Activated T-cell treated with anti-CD3 and anti-CD28 coated beads, Interleukin-2, amount 50 U/mL, for 72 hours (primary cell): ENCODE measurements at places on chromosomes 6 and 20.

DNA sequence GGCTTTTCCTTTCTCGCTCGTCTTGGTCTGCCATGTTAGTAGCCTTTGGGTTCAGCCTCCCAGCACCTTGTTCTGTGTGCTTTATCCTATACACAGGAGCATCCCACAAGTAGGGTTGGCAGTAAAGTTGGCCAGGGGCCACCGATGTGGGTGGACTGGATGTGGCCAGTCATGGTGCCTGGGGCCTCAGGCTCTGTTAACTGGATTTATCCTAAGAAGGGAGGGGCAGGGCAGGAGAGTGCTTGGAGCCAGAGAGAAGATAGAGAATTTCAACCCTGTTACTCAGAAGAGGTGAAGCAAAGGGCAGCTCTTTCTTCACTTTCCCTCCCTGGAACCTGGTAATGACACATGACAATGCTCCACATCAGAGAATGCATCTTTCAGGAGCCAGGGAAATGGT, 14.1 kb upstream of the SIRPB2 start:
- no peak for DNase-seq
- H3K4me3 ChIP-seq: no peak overlapping the region
- peaks cover 7% of the 10 kb centered on the region for H3K4me1 ChIP-seq
- peaks cover 3% of the 10 kb centered on the region for H3K36me3 ChIP-seq

- H3K27me3 ChIP-seq: no peaks in the 10 kb centered on the region
- H3K4me3 ChIP-seq: no peak overlapping the region
- H3K36me3 ChIP-seq: no peaks in the 10 kb centered on the region
- DNase-seq: no peak
Observed at GRCh38 chr6:98335594-98335993, 498.8 kb upstream of the POU3F2 start.

GRCh38 chr6:154611241-154611640, 100.8 kb upstream of the CNKSR3 start:
- H3K27me3 ChIP-seq: peaks cover 6% of the 10 kb centered on the region
- H3K27ac ChIP-seq: no peak overlapping the region
- H3K4me3 ChIP-seq: no peak overlapping the region
- no peaks in the 10 kb centered on the region for H3K36me3 ChIP-seq
- no peak for DNase-seq

DNA sequence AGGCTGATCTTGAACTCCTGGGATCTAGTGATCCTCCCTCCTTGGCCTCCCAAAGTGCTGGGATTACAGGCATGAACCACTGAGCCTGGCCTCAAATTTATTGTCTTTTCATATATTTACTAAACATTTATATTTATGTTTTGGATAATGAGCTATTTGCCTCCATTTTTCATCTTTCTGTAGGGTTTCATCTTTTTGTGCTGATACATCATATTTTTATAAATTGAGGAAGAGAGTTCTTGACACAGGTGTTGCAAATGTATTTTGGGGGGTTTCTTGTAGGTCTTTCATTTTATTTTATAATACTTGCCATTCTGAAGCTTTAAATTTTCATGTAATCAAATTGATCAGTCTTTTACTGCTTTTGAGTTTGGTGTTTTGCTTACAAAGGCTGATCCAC, 72.4 kb downstream of the L3MBTL3 start:
- H3K36me3 ChIP-seq: peaks cover 8% of the 10 kb centered on the region
- no peak overlapping the region for H3K4me3 ChIP-seq
- DNase-seq: no peak
- no peak overlapping the region for H3K27ac ChIP-seq

DNA sequence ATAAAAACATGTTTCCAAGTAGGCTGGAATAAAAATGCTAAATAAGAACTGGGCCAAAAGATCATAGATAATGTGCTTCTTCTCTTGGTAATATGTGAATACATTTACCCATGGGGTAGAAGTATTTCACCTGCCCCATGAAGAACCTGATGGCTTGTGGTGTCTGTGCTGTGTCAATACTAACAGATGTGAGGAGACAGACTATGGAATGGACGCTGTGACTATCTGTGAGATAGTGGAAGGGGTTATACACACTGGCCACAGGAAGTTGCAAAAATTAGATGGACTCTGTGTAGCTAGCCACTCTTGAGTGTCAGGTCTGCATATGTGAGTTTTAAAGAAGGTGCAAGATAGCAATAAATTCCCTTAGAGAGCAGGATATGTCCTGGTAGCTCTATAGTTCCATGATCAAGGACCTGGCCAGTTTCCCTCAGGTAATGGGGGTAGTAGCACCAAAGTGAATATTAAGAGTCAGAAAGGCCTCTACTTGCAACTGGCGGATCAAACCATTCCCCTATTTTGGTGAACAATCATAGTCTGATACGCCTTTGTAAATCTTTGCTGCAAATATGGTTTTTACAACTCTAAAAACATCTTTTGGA, 48.6 kb downstream of the NEDD9 start:
- no peaks in the 10 kb centered on the region for H3K27me3 ChIP-seq
- peaks cover 19% of the 10 kb centered on the region for H3K36me3 ChIP-seq
- no peak overlapping the region for H3K4me3 ChIP-seq
- H3K4me1 ChIP-seq: no peaks in the 10 kb centered on the region
- H3K27ac ChIP-seq: no peak overlapping the region

DNA sequence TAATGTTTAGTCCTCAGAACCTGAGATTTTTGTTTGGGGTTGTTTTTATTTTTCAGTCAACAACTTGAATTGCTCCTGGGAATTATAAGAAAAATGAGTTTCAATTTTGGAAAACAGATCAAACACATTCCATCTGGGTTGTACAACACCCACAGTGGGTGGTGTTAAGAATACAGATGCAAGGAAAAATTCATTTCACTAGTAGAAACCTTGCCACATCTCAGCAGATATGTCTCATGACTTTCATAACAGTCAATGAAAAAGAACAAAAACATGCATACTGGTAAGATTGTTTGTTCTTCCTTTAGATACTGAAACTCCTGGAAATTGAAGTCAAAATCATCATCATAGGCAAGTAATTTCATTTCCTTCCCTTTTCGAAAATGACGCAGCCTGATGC, 78.9 kb downstream of the MOXD1 start:
- H3K27me3 ChIP-seq: peaks cover 23% of the 10 kb centered on the region
- no peak overlapping the region for H3K4me3 ChIP-seq
- H3K36me3 ChIP-seq: no peaks in the 10 kb centered on the region
- no peaks in the 10 kb centered on the region for H3K4me1 ChIP-seq

GRCh38 chr6:15023448-15023847, 222.4 kb upstream of the JARID2 start:
- H3K36me3 ChIP-seq: peaks cover 2% of the 10 kb centered on the region
- DNase-seq: peak; percentile 80
- peak overlapping the region; percentile 87 for H3K27ac ChIP-seq
- H3K4me1 ChIP-seq: peaks cover 50% of the 10 kb centered on the region
- H3K27me3 ChIP-seq: no peaks in the 10 kb centered on the region

GRCh38 chr20:51611625-51611890, 69.0 kb upstream of the NFATC2 start:
- no peaks in the 10 kb centered on the region for H3K36me3 ChIP-seq
- peaks cover 36% of the 10 kb centered on the region for H3K4me1 ChIP-seq
- no peak overlapping the region for H3K4me3 ChIP-seq
- H3K27me3 ChIP-seq: peaks cover 20% of the 10 kb centered on the region
- DNase-seq: no peak

DNA sequence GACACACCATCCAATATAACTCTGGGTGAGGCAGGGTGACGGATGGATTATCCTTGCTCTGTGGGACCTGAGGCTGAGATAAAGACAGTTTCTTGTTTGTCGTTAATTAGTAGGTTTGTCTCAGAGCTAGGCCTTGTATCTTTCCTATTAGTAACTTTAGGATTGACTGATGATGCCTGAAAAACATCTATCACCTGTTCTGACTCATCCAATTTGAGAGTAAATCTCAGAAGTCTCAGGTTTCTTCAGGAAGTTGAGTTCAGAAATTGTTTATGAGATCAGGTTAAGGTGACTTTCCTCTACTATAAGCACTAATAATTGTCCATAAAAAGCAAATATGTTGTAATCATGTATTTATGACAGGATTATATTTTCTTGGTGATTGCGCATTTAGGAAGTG, 129.5 kb upstream of the SUPT3H start:
- H3K36me3 ChIP-seq: peaks cover 46% of the 10 kb centered on the region
- peaks cover 26% of the 10 kb centered on the region for H3K4me1 ChIP-seq
- H3K27ac ChIP-seq: no peak overlapping the region
- no peak for DNase-seq

DNA sequence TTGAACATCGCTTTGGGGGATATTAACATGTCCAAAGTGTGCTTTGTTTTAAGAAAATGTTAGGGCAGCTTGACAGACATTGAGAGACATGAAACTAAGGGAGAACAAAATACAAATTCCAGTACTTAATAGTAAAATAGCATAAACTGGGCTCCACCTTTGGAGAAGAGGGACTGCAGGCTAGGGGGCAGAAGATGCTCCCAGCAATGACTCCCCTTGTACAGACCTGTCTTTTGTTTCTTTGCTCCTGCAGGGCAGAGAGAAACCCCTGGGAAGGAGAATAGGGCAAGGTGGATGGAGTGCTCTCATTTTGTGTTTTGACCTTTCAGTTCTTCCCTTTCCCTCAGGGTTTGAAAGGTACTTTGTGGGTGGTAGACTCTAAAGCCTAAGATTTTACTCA, 115.6 kb upstream of the PLCB4 start:
- H3K4me1 ChIP-seq: no peaks in the 10 kb centered on the region
- DNase-seq: no peak
- H3K27ac ChIP-seq: no peak overlapping the region
- no peak overlapping the region for H3K4me3 ChIP-seq
- H3K36me3 ChIP-seq: no peaks in the 10 kb centered on the region
- no peaks in the 10 kb centered on the region for H3K27me3 ChIP-seq

DNA sequence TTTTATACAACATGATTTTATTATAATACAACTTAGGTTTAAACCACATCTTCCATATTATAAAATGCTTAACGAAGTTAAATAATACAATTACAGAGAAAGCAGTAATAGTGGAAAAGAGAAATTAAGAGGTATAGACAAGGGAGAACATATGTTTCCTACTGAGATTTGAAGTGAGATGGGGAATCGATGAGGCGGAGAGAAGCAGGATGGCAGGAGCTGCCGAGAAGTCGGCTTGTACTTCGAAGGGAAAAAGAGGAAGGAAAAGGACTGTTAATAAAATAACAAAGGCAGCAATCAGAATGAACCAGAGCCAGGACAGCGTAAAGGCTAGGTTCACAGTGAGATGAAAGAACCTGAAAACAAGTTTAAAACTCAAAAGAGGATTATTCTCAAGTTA, 15.4 kb downstream of the FBXL4 start:
- H3K27ac ChIP-seq: no peak overlapping the region
- no peak overlapping the region for H3K4me3 ChIP-seq
- no peak for DNase-seq
- H3K4me1 ChIP-seq: peaks cover 43% of the 10 kb centered on the region
- H3K27me3 ChIP-seq: no peaks in the 10 kb centered on the region
- no peaks in the 10 kb centered on the region for H3K36me3 ChIP-seq

GRCh38 chr6:33375143-33375671, 16.4 kb upstream of the KIFC1 start:
- H3K4me1 ChIP-seq: peaks cover 13% of the 10 kb centered on the region
- no peak for DNase-seq
- no peak overlapping the region for H3K4me3 ChIP-seq
- H3K27me3 ChIP-seq: no peaks in the 10 kb centered on the region
- H3K27ac ChIP-seq: peak overlapping the region; percentile 84

DNA sequence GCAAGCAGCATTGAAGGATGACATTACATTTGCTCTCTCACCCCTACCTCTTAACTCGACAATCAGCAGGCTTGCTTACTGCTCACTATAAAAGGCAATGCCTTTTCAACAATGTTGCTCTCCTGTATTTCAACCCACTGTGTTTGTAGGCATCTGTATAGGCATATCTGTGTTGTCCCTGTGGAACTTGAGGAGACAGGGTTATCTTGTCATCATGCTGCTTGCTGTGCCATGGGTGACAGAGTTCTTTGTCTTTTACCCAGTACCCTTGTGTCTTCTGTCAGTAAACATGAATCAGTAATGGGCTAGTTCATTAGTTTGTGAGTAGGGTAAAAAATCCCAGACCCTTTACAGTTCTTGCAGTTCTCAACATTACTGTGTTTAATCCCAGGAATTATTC, 25.2 kb downstream of the PHF3 start:
- H3K4me1 ChIP-seq: peaks cover 66% of the 10 kb centered on the region
- no peak for DNase-seq
- no peaks in the 10 kb centered on the region for H3K36me3 ChIP-seq
- H3K27me3 ChIP-seq: no peaks in the 10 kb centered on the region
- H3K4me3 ChIP-seq: no peak overlapping the region

GRCh38 chr20:916125-916799, at the start of gene ANGPT4:
ANGPT4 (minus strand) TSS chr20:916334; CDS start chr20:916214, 120 bp downstream.
- H3K4me3 ChIP-seq: no peak within 1 kb of the TSS
- no peaks in the 10 kb centered on the region for H3K36me3 ChIP-seq
- H3K4me1 ChIP-seq: no peaks in the 10 kb centered on the region

DNA sequence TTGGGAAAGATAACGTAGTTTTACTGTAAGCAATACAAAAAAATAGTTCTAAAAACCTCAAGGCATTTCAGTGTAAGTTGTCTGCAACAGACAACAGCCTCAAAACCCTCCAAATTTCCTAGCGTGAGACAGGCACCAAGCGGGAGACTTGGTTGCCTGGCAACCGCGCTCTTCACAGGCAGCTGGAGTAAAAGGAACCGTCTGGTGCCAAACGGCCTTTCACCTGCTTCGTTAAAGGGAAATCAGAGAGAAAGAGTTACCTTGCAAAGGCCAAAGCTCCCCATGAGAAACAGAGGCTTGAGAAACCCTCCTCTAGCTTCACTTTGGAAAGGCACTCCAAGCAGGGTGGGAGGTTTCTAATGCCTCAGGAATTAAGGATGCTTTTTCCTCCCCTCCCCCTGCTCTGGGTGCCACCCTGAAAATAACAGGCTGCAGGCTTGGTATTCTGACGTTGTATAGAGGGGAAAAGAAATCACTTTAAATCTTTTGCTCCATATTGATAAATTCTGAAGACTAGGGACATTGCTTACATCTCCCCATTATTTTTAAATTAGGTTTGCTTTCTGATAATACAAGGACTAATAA, 129.7 kb upstream of the UFL1 start:
- H3K4me3 ChIP-seq: no peak overlapping the region
- no peaks in the 10 kb centered on the region for H3K36me3 ChIP-seq
- H3K27me3 ChIP-seq: peaks cover 6% of the 10 kb centered on the region

GRCh38 chr20:59977086-59977485, 18.9 kb downstream of the CDH26 start:
- no peaks in the 10 kb centered on the region for H3K4me1 ChIP-seq
- no peak overlapping the region for H3K27ac ChIP-seq

DNA sequence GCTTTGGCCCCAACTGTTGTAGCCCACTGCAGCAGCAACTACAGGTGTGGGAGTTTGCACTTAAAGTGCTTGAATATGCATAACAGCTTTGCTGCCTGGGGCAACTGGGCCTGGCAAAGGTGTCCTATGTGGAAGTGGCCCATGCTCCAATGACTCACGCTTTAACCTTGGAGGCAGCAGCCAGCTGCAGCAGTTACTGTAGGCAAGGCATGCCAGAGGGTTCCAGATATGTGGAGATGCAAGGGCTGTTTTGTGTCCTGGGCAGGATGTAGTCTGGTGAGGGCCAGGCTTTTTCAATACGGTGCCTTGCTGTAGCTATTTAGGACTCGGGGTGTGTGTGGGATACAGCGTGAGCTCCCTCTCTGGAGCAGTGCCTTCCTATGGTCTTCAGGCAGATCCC, 150.3 kb downstream of the NKAIN2 start:
- H3K27me3 ChIP-seq: no peaks in the 10 kb centered on the region
- DNase-seq: no peak
- no peak overlapping the region for H3K4me3 ChIP-seq
- H3K27ac ChIP-seq: no peak overlapping the region
- no peaks in the 10 kb centered on the region for H3K4me1 ChIP-seq

- no peak overlapping the region for H3K27ac ChIP-seq
- no peaks in the 10 kb centered on the region for H3K4me1 ChIP-seq
- H3K4me3 ChIP-seq: no peak overlapping the region
- peaks cover 7% of the 10 kb centered on the region for H3K36me3 ChIP-seq
- no peak for DNase-seq
Observed at GRCh38 chr6:110226261-110226660, 46.0 kb downstream of the CDC40 start.
